ENCODE measurements at places on chromosomes 3 and 15. TPM values are rescaled to one million over a fixed set of nuclear protein-coding genes. Genes with fewer than 3 reads are reported as not detected.

The GP5 gene
- total RNA-seq = 0.22 TPM

GRCh38 chr3:69091389-69092029, 6.8 kb downstream of the ARL6IP5 start:
- no peak for DNase-seq

GRCh38 chr15:63236272-63236671, 41.1 kb upstream of the APH1B start:
- no peak for DNase-seq

DNA sequence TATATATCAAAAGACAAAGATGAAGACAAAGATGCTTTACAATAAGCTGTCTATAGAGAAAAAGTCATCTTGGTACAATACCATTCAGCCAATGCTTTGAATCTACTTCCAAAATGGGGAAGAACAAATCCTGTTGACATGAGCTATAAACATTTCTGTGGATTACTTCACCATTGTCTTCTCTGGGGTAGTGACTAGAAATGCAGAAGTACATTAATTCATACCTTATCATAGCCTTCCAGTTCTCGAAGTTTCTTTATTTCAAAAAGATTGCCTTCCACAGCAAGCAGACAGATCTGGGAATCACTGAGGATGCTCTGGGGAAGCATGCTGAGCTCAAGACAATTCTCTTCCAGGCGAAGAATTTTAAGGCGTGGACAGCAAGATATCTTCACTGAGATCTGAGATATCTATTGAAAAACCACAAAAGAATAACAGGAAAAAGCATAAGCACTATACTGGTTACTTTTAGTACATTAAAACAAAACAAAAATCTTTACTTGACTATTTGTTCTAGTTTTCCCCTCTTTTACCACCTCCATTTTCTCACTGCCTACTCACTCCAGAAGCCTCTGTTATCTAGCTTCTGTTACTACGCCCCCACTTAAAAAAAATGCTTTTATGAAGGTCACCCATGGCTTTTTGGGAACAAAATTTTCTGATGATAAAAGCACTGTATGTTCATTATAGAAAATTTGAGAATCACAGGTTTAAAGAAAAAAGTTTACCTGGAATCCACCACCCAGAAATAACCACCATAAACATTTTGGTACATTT, 3.6 kb downstream of the LRRC57 start:
- DNase-seq = no peak

- no peak for DNase-seq
Measured at GRCh38 chr3:77605865-77606264, 566.0 kb downstream of the ROBO2 start.

DNA sequence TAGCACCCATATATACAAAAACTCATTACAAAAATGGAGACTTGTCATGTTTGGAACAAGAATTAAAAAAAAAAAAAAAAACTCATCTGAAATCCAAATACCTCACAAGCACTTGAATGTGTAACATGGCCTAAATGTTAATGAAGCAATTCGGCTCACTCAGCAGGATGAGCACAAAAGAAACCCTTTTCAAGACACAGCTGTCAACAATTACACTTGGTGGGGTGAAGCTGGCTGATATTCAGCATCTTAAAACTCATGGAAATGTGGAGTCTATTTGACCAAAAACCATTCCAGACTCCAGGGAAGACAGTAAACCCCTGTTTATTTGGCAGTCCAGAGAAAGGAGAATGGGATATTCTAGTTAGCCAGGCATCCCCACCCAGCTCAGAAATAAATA, 205.4 kb upstream of the TSC22D2 start:
- DNase-seq = no peak

GRCh38 chr3:172641291-172641690, 69.6 kb downstream of the NCEH1 start:
- no peak for DNase-seq

- peak; percentile 73 for DNase-seq
Measured at GRCh38 chr3:194133661-194134230, 2.2 kb upstream of the HES1 start.

GRCh38 chr3:161822291-161822690, 325.7 kb downstream of the OTOL1 start:
- DNase-seq = peak; percentile 18

DNA sequence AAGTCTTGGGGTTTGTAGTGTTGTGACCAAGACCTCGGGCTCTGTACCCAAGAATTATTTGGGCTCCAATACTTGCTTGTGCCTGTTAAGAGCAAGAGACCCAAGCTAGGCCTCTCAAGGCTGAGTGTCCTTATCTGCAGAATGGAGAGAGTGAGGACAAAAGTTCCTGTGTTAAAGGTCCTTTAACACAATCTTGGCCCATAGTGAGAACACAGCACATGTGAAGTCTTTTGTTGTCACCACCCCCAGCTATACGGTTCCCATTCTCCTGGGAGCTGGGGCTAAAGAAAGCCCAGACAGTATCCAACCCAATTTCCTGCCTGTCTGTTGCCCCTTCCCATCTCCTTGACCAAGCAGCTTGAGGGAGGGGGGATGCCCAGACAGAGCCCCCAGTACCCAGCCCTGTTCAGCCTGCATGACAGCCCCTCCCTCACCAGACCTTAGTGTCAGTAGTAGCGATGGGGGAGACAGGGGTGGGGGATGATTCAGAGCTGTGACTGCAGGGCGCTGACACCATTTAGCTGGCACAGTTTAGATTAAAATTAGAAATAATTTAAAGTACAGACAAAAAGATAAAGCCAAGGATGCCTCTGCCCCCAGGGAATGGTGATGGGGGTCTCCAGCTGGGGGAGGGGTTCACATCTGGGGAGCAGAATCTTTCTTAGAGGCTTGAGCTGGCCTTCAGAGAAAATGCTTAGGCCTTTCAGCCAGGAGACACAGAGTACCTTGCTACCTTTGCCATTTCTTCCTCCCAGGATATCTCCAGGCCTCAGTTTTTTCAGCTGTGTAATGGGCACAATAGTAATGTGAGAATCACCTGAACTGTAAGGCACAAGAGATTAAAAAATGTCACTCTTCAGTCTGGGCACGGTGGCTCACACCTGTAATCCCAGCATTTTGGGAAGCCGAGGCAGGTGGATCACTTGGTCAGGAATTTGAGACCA, 2.7 kb downstream of the PRKCD start:
- DNase-seq = peak; percentile 23

The ITIH1 gene
- total RNA-seq = 0.22 TPM

The CHRM5 gene
- total RNA-seq = 0.06 TPM

- DNase-seq = no peak
Measured at GRCh38 chr3:159904911-159905310, 83.7 kb upstream of the IL12A start.

- DNase-seq = no peak
Measured at GRCh38 chr3:64514889-64515288, 172.9 kb downstream of the ADAMTS9 start.

DNA sequence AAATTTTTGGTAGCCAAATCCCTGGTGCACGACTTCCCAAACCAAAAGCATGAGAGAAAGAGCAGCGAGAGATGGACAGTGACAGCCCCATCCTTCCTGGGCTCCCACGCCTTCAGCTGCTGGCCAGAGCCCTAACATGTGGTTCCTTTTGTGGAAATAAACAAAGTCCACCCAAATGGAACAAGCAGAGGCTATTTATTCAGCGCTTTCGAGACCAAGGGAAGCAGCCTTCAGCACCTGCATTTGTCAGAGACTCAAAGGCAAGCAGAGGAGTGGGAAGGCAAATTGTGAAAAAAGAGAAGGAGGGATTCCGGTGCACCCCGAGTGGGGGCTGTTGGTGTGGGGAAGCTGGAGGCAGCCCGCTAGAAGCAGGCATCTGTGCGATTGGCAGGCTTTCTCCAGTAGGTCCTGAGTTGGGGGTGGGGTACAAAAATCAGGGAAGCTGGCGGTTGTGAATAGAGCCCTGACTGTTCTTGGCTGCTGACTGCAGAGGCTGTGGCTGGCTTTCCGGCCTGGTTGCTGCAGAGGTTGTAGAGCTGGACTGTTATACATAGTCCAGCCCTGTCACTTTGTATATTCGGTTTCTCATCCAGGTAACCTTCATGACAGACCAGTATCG, 427.2 kb downstream of the OCA2 start:
- peak; percentile 68 for DNase-seq

- DNase-seq = no peak
Measured at GRCh38 chr15:68032672-68033071, 21.4 kb upstream of the PIAS1 start.

GRCh38 chr3:61407397-61407796, 154.0 kb upstream of the PTPRG start:
- no peak for DNase-seq

The OSBPL10 gene
- 89.3 TPM for total RNA-seq

- DNase-seq = no peak
Measured at GRCh38 chr15:79179108-79179561, 88.6 kb upstream of the RASGRF1 start.

GRCh38 chr15:55685286-55685685, 57.7 kb downstream of the PRTG start:
- DNase-seq = no peak

DNA sequence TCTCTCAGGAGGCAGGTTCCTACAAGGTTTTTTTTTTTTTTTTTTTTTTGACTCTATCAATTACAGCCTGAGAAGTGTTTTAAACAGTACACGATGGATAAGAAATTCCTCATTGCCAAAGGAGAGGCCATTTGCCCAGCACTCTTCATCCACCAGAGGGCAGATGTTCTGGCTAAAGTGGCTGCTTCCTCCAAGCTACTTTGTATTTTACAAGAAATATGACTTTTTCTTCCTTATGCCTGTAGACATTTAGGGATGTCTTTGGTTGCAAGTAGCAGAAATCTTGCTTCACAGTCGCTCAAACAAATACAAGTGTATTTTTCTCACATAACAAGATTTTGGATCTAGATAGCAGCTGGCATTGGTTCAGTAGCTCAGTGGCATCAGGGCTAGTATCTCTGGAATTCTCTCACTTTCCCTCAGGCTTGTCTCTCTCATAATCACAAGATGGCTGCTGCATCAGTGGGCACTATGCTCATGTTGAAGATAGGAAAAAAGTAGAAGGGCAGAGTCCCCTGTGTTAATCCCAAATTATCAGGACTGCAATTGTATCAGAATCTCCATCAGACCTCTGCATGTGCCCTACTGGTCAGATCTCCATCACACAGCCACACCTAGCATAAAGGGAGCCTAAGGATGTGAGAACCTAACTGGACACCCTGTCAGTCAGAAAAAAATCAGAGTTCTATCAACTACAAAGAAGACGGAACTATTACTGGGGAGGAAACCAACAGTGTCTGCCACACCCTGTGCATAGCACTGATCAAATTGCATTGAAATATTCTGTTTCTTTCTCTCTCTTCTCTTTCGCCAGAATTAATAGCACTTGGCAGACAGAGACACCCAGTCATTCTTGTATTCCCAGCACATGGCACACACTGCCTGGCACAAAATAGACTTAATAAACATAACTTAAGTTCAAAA, 138.9 kb upstream of the COL8A1 start:
- DNase-seq = no peak

GRCh38 chr15:40746916-40747418, 8.1 kb downstream of the RMDN3 start:
- DNase-seq = no peak

The CACNA1D gene
- total RNA-seq = 35.7 TPM

The TRPM1 gene
- total RNA-seq = not detected

The EFHB gene
- total RNA-seq = 2.1 TPM

The ULK4 gene
- 20.5 TPM for total RNA-seq

DNA sequence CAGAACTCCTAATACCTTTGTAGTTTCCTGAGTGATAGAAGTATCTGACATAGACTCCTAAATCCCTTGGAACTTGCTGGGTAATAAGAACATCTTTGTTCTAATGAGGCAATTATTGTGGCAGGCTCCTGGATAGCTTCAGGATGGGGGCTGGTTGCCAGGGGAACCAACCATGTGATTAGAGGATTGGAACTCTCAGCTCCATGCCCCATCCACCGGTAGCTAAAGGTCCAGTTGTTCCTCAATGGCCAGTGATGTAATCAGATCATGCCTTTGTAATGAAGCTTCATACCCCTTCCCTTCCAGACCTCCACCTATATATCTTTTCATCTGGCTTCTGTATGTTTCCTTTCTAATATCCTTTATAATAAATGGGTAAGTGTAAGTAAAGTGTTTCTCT, 221.2 kb upstream of the ALCAM start:
- no peak for DNase-seq

All from kidney (tissue), 22 donors.